ENCODE measurements at places on chromosomes 2 and 18. TPM values are rescaled to one million over a fixed set of nuclear protein-coding genes. Genes with fewer than 3 reads are reported as not detected.
A peak's percentile ranks its signal among the peaks of the same experiment; 100 is the strongest.

METTL21A gene
- 19.8 TPM for total RNA-seq

FBXO15 gene
- total RNA-seq, result 9.7 TPM

UGT1A4 gene
- not detected for total RNA-seq

DNA sequence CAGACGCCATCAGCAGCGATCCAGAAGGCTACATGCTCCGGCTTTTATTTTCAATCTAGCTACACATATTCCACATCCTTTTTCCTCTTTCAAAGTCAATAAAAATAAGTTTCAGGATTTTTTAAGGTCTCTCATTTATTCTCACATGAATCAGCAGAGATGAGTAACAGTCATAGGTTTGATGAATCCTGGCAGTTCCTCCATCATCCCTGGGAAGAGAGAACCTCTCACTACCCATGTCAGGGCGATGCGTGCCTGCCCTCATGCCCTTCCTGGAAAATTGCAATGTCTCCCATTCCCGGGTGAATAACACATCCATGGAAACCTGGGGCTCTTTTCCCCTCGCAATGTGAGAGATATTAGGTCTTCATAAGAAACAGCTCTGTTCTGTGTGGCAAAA, 301.1 kb upstream of the SMIM21 start:
- no peak for DNase-seq

- DNase-seq, result peak; percentile 40
These were observed 9.8 kb upstream of the ERBB4 start for GRCh38 chr2:212548455-212548819.

DNA sequence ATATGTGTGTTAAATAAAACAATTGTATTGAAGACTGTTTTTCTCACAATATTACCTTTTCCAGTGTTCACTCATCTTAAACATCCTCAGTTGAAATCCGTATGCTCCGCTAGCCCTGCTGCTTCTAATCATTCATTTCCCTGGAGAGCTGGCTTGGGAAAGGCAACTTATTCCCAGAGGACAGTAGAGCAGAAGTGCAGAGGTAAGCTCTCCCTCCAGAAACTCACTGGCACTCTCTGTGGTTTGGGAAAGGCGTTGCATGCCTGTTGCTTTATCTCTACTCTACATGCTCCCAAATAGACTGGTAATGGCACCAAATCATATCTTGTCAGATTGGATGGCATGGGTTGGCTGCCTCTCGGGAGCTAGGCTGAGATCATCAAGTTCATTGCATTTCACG, 117.1 kb upstream of the BOD1L2 start:
- DNase-seq, result no peak

GRCh38 chr18:22228976-22229375, 59.6 kb downstream of the GATA6 start:
- no peak for DNase-seq

DNA sequence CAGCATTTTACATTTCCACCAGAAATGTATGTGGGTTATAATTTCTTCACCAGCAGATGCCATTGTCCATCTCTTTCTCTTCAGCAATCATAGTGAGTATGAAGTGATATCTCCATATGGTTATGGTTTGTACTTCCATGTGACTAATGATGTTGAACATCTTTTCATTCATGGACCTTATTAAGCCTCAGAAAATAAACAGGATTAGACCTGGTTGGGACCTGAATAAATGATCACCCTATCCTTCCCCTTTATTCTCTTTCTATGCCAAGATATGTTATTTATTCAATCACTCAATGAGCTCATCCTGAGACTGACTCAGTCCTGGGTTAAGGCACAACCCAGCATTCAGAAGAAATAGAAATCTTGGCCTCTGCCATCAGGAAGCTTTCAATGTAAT, 86.6 kb downstream of the ANTXR1 start:
- DNase-seq, result no peak
